ENCODE measurements at places on chromosomes 7 and 10.

- no peak for DNase-seq
These were observed 239.5 kb downstream of the KIAA1217 start for GRCh38 chr10:24448351-24448999.

- no peak for DNase-seq
These were observed 13.9 kb downstream of the CROT start for GRCh38 chr7:87359366-87359765.

GRCh38 chr7:87225696-87226095, 6.2 kb upstream of the TMEM243 start:
- DNase-seq: no peak

GRCh38 chr7:157496416-157497275, 159.8 kb downstream of the DNAJB6 start:
- no peak for DNase-seq

DNA sequence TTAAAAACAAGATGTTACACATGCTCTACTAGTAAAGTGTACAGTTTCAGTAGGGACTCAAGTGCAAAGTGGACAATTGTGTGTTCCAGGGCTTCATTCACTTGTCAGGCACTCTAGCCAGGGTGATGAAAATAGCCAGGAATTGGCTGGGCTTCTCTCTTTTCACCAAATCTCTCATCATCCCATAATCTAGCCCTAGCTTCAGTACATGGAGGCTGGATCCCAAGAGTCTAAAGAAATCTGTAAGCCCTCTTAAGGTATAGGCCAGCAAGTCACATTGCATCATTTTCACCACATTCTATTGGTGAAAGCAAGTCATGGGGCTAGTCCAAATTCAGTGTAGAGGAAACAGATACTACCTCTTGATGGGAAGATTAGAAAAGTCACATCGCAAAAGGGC, 47.3 kb upstream of the C1GALT1 start:
- no peak for DNase-seq

DNA sequence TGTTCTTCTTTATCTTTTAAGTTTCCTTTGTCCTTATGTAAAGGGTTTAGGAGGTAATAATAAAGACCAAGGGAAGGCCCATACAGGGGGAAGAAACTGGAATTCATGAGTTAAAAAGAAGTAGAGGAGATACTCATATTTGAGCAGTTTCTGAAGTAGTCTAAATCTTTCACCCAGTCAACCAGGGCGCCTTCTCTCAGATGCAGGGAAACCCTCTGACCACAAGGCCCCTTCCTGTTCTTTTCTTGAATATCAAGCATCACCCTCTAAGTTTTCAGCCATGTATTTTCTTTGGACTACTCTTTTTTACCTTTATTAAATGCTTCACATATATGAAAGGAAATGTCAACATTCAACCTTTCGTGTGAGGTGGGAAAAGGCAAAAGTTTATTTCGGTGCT, 630.8 kb downstream of the SUGCT start:
- no peak for DNase-seq

DNA sequence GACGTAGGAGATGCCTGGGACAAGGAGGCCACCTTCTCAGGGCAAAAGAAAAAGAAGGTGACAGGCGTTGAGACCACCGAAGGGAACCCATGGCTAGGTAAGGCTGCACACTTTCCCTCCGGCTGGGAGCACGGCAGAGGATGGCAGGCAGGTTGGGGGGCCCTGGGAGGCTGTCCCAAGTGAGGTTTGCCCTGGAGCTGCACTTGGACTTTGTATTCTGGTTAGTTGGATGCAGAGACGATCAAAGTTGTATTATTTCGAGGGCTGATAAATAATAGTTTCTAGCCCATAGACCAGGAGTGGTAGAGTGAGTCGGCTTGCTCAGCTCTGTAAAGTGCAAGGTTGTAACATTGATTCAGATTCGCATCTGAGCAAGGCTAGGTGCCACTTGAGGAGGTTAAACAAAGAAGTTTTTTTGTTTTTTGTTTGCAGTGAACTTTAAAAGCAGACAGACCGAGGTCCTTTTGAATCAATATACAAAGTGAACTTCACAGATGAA, 608 bp downstream of the ENTPD7 start:
- no peak for DNase-seq

DNA sequence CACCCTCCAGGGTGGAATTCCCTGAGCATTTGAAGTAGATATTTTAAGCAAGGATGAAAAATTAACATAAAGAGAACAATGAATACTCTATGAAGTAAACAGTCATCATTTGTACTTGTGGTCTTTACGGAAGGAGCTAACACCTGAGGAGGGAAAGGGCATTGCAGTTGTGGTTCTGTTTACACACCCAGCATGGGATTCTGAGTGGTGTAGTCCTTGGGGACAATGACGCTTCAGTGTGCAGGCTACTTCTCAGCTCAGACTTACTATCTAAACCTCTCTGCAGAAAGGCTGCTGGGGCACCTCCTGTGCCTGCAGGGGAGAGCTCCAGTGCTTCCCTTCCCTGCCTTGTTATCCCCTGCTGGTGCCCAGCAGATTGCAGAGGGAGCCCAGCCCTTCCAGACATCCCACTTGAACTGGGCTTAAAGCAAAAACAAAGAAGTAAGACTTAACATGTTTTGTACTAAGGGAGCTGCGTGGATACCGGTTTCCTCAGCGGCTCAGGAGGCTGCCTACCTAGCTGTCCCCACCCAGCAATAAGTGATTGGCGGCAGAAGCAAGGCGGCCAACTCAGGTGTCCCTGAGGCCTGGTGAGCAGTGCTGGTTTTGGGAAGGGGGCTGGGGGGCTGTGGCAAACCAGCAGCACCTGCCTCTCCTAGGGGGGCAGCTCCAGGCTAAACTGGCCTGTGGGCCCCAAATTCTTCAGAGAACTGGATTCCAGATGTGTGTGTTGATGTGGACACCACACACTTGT, 89.1 kb downstream of the CELF2 start:
- no peak for DNase-seq

GRCh38 chr7:80843018-80843677, 75.7 kb downstream of the SEMA3C start:
- no peak for DNase-seq

DNA sequence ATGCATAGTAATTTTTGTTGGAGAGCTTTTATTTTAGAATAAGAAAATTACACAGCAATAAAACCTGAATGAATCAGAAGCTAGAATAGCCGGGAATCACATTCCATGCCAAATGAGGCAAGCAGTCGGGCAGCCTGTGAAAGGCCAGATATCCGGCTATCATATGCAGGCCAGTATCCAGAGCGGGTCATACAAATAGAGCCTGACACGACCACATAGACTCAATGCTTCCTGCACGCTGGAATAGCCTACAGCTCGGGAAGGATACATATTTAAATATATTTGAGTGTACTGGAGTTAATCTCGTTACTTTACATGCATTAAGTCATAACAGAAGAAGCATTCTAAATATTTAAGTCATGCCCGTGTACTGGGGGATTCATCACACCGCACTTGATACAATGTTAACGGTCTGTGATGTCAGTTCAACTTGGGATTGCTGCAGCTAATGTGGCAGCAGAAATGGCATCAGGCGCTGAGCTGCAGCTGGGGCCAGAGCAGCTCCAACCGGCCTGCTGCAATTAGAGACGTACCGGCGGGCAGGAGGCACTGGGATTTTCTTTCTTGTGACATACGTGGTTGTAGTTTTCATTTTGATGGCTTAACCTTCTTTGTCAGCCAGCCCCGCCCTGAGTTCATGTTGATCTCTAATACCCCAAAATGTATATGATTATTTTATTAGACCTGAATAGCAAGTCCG, 112.0 kb downstream of the EBF3 start:
- DNase-seq: no peak

DNA sequence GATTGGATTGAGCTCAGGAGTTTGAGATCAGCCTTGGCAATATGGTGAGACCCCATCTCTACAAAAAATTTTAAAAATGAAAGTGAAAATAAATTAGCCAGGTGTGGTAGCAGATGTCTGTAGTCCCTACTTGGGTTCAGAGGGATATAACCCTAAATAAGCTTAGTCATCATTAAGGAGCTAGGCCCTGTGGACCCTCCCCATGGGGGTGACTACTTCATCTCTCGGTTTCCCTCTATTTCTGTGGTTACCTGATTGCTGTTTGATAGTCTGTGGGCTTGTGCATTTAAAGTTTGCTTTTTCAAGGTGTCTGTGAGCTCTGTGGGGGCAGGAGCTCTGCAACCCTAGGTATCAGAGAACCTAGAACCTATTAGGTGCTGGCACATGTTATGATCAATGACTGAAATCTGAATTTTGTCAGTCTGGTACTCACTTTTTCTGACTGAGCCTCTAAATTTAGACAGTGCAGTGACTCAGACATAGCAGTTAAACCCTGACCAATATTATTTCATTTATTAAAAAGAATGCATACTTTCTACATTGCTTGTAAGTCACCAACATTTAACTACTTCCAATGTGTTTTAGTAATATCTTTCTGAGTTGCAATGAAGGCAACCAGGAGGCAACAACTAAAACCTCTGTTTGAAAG, 8.1 kb upstream of the CUZD1 start:
- no peak for DNase-seq

GRCh38 chr10:30587522-30588031, 42.0 kb downstream of the LYZL2 start:
- DNase-seq: peak; percentile 31

DNA sequence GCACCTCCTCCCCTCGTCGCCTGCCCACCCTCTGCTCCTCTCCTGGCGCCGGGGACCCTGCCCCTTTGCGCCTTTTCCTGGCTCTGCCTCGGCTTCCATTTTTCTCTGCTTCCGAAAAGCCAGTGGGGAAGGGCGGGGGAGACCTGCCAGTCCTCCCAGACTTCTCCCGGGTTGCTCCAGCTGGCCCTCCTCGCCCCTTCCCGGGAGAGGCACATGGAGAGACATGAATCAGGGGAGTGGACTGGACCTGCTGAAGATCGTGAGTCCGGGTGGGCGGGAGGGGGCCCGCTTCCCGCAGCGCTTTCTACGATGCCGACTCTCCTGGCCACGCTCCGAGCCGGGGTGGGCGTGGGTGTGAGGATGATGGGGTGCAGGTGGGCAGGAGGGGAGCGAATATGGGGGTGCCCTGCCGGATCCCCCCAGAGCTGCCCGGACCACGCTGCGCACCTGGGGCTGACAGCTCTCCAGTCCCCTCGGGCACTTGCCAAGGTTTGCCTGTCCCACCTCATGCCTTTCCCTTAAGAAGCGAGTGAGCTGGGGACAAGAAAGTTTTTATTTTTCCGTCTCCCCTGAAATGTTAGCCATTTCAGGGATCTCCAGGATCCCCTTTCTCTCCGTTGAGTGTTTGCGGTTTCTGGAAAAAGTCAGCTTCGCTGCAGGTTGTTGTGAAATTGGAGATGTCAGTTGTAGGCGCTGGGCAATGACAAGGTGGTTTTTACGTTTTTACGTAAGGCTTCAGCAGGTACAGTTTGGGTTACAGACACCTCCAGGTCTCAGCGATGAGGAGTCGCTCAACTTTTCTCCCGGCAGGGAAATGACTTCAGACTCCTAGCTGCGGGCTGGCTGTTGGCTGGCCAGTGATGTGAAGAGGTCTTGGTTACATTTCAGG, 977 bp downstream of the CACNB2 start:
- DNase-seq: no peak

DNA sequence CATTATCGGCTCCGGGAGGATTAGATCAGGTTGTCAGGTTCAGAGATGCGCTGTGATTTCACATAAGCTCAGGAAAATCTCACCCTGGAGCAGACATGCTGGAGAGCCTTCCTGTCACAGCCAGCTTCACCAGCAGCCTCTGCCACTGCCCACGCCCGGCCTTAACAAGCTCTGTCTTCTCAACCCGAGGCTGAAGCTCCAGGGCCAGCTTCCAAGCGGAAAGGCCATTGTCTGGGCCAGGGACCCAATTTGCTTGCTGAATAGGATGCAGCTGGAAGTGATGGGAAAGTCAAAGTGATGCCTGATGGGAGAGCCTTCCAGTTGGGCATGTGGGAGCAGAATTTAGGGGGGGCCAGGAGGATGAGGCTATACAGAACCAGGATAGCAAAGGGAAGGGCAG, 36.3 kb downstream of the C10orf105 start:
- no peak for DNase-seq

GRCh38 chr7:158613481-158613880, 25.9 kb upstream of the PTPRN2 start:
- no peak for DNase-seq

Data from left ventricle myocardium inferior (tissue), 1 donor.